ENCODE measurements at places on chromosomes 16 and 17.
A peak's percentile ranks its signal among the peaks of the same experiment; 100 is the strongest.

DNA sequence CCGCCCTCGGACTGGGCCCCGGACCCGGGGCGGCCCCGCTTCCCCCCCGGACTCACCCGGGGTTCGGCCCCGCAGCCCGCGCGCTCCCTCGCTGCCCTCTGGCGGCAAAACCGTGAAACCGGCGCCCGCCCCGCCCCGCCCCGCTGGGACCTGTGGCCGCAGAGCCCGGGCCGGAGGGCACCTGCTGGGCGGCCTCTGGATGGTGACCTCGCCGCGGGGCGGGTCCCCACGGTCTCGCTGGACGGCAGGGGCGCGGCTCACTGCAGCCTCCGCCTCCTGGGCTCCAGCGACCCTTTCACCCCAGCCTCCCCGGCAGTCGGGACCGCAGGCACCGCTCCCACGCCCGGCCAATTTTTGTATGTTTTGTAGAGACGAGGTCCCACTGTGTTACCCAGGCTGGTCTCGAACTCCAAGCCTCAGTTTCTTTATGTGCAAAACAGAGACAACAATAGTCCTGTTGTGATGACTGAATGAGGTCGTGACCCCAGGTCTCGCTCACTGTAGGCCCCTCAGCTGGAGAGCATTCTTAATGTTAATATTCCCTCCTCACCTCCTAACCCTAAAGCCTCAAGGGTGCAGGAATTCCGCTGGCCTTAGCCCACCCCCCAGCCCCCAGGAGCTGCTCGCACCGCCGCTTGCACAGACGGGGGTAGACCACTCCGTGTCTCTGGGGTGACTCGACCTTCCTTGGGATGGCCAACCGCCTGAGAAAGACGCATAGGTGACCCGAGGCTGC is 33.7 kb upstream of the RPH3AL start:
- DNase-seq: no peak

GRCh38 chr17:66739553-66739952 is 95.4 kb upstream of the CACNG5 start:
- no peak for DNase-seq

DNA sequence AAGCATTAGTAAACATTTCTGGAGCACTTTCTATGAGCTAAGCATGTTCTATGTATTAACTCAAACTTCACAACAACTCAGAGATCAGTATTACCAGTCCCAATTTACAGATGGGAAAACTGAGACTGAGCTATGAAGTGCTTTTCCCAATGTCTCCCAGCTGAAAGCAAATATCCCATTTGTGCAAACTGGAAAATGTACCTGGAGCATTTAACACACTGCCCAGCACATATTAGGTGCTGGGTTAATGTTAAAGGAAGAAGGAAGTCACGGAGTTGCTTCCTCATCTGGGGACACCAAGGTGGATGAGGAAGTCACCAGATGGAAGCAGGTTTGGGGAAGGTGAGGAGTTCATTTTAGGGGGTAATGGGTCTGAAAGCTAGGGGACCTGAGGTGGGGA is 66.1 kb downstream of the ABCC6 start:
- DNase-seq: no peak

GRCh38 chr17:80987941-80988461 is 3.6 kb upstream of the CHMP6 start:
- no peak for DNase-seq

DNA sequence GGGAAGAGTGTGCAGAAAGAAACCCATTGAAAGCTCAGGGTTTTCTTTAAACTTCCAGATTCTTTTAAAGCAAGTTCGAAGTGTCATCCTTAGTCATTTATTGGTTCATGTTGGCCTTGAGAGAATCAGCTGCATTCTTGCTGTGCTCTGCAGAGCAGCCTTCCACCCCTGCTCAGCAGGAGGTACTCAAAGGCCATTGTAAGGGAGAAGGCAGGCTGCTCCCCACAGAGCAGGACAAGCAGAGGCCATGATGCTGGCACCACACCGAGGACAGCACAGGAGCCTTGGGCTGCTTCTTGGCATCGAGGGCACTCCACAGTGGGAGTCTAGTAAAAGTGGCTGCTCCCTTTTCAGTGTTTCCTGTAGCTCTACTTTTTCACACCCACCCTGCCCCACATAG is 29.6 kb downstream of the NMT1 start:
- DNase-seq: no peak

DNA sequence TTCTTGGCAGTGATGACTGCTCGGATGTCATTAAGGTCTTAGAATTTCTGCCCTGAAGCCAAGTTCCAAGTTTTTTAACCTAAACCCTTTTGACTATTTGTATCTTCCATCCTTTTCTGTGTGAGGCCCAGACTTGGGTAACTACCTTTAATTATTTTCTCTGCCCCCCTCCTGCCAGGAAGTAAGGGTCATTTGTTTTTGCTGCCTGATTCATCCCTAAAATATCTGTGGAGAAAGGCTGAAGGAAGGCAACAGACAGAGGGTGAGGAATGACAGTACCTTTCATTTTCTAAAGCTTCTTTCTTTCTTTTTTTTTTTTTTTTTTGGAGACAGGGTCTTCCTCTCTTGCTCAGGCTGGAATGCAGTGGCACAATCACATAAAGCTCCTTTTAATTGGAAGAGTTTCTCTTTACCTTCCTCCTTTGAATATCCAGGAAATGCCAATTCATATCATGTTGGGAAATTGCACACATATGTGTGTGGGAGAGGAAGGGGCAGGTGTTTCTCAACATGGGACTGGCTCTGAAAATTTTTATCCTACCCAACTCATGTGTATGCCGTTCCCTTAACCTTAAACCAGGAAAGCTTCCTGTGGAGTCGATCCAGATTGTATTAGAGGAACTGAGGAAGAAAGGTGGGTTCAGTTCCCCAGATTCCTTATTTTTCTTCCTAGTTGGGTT is 957 bp downstream of the VPS25 start:
- no peak for DNase-seq

DNA sequence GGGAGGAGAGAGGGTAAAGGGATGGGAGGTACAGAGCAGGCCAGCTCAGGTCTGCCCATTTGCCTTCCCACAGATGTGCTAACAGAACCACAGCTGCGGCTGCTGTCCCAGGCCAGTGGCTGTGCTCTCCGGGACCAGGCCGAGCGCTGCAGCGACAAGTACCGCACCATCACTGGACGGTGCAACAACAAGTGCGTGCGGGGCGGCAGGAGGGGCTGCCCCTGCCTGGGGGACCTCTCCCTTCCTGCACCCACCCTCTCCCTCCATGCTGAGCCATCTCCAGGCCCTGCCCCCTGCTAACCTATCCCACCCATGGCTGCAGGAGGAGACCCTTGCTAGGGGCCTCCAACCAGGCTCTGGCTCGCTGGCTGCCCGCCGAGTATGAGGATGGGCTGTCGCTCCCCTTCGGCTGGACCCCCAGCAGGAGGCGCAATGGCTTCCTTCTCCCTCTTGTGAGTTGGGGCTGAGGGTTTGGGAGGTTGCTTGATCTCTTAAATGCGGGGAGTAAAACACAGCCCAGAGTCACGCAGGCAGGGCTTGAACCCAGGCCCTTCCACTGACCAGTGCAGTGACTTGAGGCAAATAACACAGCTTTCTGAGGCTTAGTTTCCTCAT is 1.2 kb downstream of the EPX start:
- DNase-seq: no peak

GRCh38 chr17:4221899-4222659 is 41.7 kb downstream of the ANKFY1 start:
- DNase-seq: no peak

DNA sequence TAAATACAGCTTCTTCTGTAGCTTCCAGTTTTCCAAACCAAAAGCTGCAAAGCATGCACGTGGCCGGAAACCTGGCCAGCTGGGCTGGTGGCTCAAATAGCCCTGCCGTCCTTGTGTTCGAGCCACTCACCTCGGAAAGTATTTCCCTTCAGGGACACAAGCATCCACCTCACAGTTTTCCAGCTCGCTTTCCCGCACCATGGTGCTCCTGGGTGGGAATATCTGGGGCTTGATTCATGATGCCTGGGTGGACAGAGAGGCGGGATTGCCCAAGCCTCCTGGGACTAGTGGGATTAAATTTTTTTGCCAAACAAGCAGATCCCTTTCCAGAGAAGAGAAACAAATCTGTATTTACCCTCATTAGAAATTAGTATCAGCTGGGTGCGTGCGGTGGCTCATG is 7.1 kb upstream of the MVD start:
- DNase-seq: no peak

- peak; percentile 53 for DNase-seq
Measured at GRCh38 chr16:1363501-1364041, 11.8 kb downstream of the GNPTG start.

- no peak for DNase-seq
Measured at GRCh38 chr16:379183-379960, 2.4 kb downstream of the PGAP6 start.

GRCh38 chr16:69349536-69349935 is 2.0 kb downstream of the TMED6 start:
- no peak for DNase-seq

DNA sequence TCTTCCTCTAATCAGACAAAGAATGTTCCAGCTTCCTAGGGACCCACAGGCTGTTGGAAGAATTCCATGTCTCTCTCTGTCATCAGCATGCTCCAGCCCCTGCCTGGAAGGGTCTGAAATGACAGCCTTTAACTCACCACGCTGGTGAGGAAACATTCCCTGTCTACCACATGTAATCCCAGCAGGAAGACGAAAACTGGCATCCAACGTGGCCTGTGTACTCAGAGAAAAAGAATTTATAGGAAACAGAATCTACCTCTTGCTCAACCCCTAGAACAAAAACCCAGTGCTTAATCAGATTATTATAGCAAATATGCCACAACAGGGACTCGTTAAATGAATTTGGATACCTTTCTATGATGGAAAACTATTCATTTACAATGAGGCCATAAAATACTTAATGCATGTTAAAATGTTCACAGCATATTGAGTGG is 147.3 kb upstream of the FOXF1 start:
- DNase-seq: no peak

- DNase-seq: no peak
Measured at GRCh38 chr17:63292421-63292820, 153.7 kb downstream of the CYB561 start.

- DNase-seq: no peak
Measured at GRCh38 chr17:43982171-43982570, 22.3 kb upstream of the NAGS start.

GRCh38 chr16:81238296-81239011 is at the start of gene BCO1:
Gene BCO1, plus strand, starts transcription at chr16:81238689. Its CDS starts 220 bp downstream, at chr16:81238909.
- DNase-seq: peak; percentile 100

GRCh38 chr16:66443269-66443652 is 16.2 kb downstream of the BEAN1 start:
- no peak for DNase-seq

DNA sequence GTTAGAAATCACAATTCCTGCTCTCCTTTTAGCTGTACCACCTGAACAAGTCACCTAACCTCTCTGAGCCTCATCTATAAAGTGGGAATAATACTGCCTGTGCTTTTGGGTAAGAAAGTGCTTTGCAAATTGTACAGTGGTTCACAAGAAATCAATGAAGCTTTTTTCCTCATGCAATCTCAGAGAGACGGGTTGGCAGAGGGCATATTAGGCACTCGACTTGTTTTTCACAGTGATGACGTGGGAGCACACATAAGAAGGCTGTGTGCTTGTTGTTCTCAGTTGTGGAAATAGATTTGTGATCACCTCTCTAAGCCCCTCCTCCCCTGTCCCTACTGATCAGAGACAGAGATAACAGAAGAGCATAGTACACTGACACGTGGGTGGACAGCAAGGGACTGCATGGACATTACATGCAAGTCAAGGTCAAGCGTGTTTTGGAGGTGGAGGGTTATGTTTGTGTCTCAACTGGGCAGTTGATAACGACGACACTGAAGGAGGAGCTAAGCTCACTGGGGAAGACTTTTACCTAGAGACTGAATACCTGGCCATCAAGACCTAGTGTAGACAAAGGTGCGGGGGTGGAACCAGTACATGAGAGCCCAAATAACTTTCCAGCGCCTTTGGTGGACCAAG is 1.7 kb upstream of the GPT2 start:
- DNase-seq: no peak

DNA sequence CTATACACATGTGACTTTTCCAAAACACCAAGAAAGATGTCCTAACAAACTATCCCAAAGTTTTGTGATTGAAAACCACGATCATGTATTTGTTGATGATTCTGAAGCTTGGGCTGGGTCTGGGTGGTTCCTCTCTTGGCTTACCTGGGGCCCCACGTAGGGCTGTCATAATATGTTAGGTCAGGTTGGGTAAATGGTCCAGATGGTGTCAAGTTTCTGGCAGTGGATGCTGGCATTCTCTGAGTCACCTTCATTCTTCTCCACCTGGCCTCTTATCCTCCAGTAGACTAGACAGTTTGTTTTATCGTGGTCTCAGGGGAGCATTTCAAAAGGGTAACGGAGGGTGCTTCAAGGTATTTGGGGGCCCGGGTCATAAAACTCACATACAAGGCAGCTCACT is 39.4 kb downstream of the SYCE1L start:
- DNase-seq: no peak

GRCh38 chr17:57045868-57046704 is 39.0 kb upstream of the AKAP1 start:
- peak; percentile 52 for DNase-seq

DNA sequence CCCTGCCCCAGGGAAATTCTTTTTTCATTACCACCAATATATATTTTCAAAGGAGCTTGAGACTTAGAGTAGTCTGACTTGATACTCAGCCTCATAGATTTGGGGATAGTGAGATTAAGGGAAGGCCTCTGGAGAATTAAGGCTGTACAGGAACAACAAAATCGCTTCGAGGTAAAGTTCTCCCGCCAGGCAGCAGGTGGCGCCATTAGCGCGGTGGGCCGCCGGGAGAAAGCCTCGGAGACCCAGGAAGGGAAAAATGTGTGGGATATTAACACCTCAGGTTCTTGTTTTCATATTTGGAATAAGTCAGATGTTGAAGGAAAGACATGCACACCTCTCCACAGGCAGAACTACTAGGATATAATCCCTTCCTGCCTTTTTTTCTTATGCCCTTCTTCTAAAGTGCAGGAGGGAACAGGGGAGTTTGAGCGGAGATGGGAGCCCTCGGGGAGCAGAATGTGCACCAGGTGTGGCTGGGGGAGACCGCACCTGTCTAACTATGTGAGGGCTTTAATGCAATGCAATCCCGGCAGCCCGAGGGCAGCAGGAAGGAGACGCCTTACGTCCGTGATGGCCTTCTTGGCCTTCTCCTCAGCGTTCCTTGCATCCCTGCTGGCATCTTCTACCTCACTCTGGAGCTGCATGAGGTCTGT is 25.9 kb downstream of the MYH3 start:
- DNase-seq: no peak

DNA sequence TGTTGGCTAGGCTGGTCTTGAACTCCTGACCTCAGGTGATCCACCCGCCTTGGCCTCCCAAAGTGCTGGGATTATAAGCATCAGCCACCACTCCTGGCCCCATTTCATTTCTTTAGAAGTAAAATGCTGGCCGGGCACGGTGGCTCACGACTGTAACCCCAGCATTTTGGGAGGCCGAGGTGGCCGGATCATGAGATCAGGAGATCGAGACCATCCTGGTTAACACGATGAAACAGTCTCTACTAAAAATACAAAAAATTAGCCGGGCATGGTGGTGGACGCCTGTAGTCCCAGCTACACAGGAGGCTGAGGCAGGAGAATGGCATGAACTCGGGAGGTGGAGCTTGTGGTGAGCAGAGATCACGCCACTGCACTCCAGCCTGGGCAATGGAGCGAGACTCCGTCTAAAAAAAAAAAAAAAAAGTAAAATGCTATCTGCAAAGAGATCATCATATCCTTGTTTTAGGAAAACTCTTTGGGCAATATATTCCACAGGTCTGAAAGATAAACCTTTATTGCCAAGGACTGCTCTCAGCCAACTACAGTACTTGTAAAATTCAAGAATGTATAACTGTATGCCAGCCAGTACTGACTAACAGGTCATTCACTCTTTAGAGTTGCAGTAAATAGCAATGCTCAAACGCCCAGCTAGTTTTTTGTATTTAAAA is 3.8 kb downstream of the GJC1 start:
- no peak for DNase-seq

GRCh38 chr17:21539146-21539545 is 153.2 kb upstream of the KCNJ18 start:
- no peak for DNase-seq

Measured in NCI-H524 (cell line).